Type B pancreatic cell (in vitro differentiated cells): ENCODE measurements at places on chromosomes 2 and 18. TPM values are rescaled to one million over a fixed set of nuclear protein-coding genes. Genes with fewer than 3 reads are reported as not detected.

The DCC gene
- 5.4 and 11.6 TPM in 2 replicates for total RNA-seq

The LAMA1 gene
- total RNA-seq, result 59.3 and 75.0 TPM in 2 replicates

The RESP18 gene
- not detected in 2 replicates for total RNA-seq

The CCDC195 gene
- not detected in 2 replicates for total RNA-seq

The C1QL2 gene
- 1.1 and 1.8 TPM in 2 replicates for total RNA-seq

The CRYGD gene
- total RNA-seq, result not detected in 2 replicates

The MOGAT1 gene
- 0.45 TPM in 1 of 2 replicates, not detected in the other for total RNA-seq

The HSBP1L1 gene
- 9.9 and 25.0 TPM in 2 replicates for total RNA-seq

The CREG2 gene
- 1.9 and 4.2 TPM in 2 replicates for total RNA-seq

The FOXI3 gene
- 1.1 and 2.2 TPM in 2 replicates for total RNA-seq

The AMER3 gene
- 3.9 and 10.9 TPM in 2 replicates for total RNA-seq

The FBXO48 gene
- 1.00 and 2.0 TPM in 2 replicates for total RNA-seq

The GALNT13 gene
- total RNA-seq, result 5.9 and 11.2 TPM in 2 replicates

The CFAP65 gene
- total RNA-seq, result 0.29 and 2.1 TPM in 2 replicates

The FMNL2 gene
- 42.2 and 62.1 TPM in 2 replicates for total RNA-seq

The TUBA4B gene
- not detected in 2 replicates for total RNA-seq

The C2orf81 gene
- 2.9 and 10.4 TPM in 2 replicates for total RNA-seq

The TCF23 gene
- not detected in 2 replicates for total RNA-seq

The GALNT14 gene
- total RNA-seq, result 5.7 and 7.4 TPM in 2 replicates

The OTOS gene
- not detected in 2 replicates for total RNA-seq
